ENCODE measurements at places on chromosomes 5 and 9.

- no peak for DNase-seq
These were observed 96.0 kb downstream of the MEGF10 start for GRCh38 chr5:127386557-127386956.

GRCh38 chr5:14507156-14507941 is 74.2 kb upstream of the OTULINL start:
- DNase-seq = no peak

- DNase-seq = no peak
These were observed 375.0 kb upstream of the RFX3 start for GRCh38 chr9:3900673-3901318.

DNA sequence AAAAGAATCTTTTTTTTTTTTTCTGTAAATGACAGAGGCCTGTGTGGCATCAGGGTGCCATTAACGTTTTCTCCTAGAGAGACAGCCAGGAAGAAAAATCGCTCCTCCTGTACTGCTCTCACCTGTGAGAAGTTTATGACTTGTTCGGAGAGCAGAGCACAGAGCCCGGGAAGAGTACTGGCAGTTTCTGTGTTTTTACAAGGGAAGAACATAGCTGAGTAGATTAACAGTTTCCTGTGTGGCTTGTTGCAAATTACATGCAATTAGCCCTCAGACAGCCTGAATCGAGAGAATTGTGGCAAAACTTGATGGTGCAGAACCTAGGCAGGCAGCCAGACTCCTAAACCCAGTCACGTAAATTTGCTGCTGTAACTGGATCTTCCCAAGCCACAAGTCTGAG is 32.1 kb downstream of the PRKACG start:
- DNase-seq = no peak

DNA sequence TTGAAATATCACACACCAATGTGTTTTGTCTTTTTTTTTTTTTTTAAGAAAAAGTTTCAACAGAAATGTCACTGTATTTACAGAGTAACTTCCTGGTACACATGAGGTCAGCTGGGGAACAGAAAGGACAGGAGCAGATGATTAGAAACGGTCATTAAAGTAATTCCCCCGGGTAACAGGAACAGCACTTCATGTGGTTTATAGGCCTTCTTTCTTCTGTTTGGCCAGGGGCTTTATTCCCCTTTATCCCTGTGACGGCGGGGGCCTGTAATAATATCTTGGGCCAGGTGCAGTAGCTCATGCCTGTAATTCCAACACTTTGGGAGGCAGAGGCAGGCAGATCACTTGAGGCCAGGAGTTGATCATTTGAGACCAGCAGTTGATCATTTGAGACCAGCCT is 30.5 kb upstream of the MSH3 start:
- DNase-seq = no peak

DNA sequence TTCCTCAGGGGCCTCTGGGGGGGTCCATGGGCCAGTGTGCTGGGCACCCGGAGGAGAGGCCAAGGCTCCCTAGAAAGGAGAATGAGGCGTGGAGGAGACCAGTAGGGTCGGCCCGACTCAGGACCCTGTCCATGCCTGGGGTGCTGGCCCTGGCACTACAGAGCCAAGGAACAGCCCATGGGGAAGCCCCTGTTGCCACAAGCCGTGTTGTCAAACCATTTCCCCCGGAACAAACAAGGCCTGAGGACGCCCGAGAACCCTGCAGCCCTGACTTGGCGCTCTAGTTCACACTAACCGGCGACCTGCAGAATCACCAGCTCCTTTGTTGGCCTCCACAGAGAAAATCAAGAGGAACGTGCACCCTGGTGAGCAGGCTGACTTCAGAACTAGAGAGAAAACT is 41.6 kb upstream of the SLC12A7 start:
- no peak for DNase-seq

DNA sequence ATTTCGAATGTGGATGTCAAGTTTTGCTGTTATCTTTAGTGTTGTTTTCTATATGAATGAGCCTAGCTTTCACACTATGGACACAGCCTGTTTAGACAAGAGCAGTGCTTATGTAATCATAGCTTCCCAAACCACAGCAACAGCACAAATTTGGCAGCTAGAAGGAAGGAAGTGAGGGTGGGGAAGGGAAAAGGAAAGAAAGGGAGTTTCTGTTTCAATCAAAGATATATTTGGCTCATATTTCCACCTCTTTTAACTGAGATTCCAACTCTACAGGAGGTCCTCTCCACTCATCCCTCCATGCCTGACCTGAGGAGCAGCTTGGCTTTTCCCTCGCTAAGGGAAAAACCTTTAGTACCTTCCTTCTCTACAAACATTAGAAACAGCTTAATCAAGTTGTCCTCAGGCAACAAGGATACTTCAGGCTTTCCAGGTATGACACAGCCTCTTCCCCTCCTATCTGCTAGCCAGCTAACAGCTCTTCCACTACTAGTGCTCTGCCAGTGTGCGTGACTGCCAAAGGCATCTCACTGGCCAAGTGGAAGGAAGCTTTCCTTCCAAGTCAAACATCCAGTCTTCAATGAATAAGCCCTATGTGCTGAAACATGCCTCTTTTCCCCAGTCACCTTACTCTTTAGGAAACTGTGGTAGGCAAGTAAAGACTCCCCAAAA is 268.6 kb upstream of the PTGER4 start:
- DNase-seq = no peak

DNA sequence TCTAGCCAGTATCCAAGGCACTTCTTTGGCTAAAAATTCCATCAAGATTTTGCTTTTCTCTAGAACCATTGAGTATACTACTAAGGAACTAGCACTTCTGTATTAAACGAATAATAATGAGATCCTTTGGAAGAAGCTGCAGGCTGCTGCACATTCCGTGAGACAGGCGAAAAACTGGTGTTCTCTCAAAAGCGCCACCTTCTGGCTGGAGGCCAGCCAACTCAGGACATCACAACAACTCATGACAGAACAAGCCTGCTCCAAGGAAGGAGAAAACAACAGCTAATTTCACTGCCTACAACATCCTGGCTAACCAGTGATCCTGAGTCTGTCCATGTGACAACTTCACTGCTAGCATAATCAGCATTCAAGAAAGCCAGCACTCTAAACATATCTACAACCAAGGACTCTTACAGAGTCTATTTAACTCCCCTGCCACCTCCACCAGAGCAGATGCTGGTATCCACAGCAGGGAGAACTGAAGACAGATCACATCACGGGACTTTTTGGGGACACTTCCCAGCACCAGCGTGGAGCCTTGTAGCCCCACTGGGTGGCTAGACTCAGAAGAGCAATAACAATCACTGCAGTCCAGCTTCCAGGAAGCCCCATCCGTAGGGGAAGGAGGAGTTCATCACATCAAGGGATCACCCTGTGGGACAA is 150.5 kb downstream of the YTHDC2 start:
- DNase-seq = no peak

- DNase-seq = no peak
These were observed 68.5 kb upstream of the HSPB3 start for GRCh38 chr5:54387031-54387430.

DNA sequence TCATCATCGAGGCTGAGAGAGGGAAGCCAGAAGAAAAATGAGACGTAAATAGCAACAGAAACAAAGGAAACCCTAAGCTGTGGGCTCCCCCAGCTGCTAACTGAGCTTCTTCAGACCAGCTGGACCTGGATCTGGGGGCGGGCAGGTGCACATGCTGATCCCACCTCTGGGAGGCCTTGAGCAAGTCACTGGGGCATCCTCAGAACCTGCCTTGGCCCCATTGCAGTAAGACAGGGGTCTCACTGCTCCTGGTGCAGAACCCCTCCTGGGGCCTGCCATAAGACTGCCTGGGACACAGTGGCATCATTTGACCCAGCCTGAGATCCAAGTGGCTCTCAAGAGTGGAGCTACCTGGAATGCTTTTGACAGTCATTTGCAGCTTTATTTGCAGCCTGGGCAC is 77.4 kb downstream of the PHF2 start:
- no peak for DNase-seq

GRCh38 chr5:113230711-113231652 is 203.8 kb downstream of the TSSK1B start:
- DNase-seq = no peak

- DNase-seq = no peak
These were observed 58.0 kb downstream of the UBE2QL1 start for GRCh38 chr5:6506611-6507010.

DNA sequence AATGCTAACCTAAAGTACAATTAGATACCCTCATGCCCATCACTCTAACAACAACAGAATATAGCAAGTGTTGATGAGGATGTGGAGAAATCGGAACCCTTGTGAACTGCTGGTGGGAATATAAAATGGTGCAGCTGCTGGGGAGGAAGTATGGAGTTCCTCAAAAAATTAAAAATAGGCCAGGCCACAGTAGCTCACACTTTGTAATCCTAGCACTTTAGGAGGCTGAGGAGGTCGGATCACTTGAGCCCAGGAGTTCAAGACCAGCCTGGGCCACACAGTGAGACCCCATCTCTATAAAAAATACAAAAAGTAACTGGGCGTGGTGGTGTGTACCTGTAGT is 18.0 kb upstream of the MRNIP start:
- no peak for DNase-seq

GRCh38 chr9:24487250-24487861 is 58.3 kb downstream of the IZUMO3 start:
- DNase-seq = no peak

- no peak for DNase-seq
These were observed 153.4 kb downstream of the HSPA4 start for GRCh38 chr5:133205204-133205603.

DNA sequence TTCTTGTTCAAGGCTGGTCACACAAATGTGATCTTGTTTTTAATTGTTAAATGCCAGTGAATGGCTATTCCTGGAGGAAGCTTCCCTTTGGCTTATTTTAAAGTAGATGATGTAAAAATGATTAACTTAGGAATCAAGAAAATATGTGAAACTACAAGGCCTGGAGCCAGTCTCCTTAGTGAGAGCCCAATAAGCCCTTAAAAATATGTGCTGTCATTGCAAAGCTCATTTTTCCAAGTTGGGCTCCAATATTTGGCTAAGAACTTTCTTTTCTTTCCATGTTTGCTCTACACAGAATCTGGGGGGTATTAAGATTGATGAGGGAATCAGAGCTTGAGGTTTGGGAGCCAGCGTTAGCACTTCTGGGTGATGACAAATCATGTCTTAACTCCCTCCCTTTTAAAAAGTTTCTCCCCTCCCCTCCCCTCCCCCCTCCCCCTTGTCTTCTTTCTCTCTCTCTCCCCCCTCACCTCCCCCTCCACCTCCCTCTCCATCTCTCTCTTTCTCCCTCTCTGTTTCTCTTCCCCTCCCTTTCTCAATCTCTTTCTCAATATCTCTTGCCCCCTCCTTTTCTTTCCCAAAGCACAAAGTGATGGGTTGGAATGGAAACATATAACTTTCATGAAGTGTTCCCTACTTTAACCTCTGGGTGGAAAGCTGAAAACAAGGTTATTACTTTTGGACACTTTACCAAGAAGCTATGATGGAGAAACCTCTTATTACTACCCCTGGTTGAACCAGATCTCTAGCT is 86.0 kb downstream of the FBXL7 start:
- no peak for DNase-seq

DNA sequence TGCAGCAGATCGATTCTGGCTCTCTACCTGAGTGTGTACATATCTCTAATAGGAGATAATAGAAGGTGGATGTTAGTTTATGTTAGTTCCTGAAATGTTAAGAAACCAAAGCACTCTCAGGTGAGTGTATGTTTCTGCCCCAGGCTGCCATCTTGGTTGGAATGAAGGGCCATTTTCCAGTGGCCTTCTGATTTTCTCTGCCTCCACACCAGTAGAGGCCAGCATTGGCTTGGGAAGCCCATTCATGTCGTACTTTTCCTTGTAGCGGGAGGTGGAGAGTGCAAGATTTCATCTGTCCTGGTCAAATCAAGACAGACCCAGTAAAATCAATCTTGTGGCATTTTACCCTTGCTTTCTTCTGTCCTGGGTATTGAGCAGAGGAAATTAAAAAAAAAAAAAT is 91.0 kb downstream of the GAS1 start:
- no peak for DNase-seq

GRCh38 chr9:20178197-20178596 is 389.4 kb upstream of the SLC24A2 start:
- no peak for DNase-seq
